ENCODE measurements at places on chromosomes 4 and X.

GRCh38 chrX:109818976-109819375 lies 85.9 kb upstream of the ACSL4 start:
- H3K4me3 ChIP-seq: no peak overlapping the region
- H3K4me1 ChIP-seq: no peaks in the 10 kb centered on the region
- no peak for DNase-seq
- H3K27ac ChIP-seq: no peak overlapping the region
- H3K36me3 ChIP-seq: no peaks in the 10 kb centered on the region
- peaks cover 9% of the 10 kb centered on the region for H3K27me3 ChIP-seq

- peaks cover 27% of the 10 kb centered on the region for H3K27me3 ChIP-seq
- no peak for DNase-seq
- no peak overlapping the region for H3K4me3 ChIP-seq
- H3K36me3 ChIP-seq: no peaks in the 10 kb centered on the region
- no peak overlapping the region for H3K27ac ChIP-seq
- H3K4me1 ChIP-seq: no peaks in the 10 kb centered on the region
These were observed 5.7 kb downstream of the IL15 start for GRCh38 chr4:141642063-141642462.

GRCh38 chr4:172892300-172892699 lies 276.3 kb upstream of the GALNT7 start:
- H3K4me3 ChIP-seq: no peak overlapping the region
- DNase-seq: no peak
- H3K27me3 ChIP-seq: no peaks in the 10 kb centered on the region
- no peak overlapping the region for H3K27ac ChIP-seq
- H3K36me3 ChIP-seq: no peaks in the 10 kb centered on the region
- H3K4me1 ChIP-seq: peaks cover under 1% of the 10 kb centered on the region

DNA sequence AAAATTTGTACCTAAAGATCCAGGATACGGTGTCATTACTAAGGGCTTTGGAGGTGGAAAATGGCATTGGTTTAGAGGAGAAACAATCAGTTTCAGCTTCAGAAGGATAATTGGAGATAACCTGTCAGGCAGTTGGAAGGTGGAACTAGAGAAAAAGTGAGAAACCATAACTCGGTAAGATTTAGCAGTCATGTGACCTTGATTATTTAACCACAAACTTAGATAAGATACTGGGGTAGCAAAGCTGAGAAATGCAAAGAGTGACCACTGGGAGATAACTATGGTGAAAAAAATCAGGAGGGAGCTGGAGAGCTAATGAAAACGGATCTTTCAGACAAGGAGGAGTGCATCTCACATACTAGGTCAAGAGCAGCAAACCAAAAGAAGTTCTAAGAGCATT lies 58.3 kb upstream of the SMARCA5 start:
- H3K27me3 ChIP-seq: no peaks in the 10 kb centered on the region
- DNase-seq: peak; percentile 43
- H3K4me3 ChIP-seq: no peak overlapping the region
- peaks cover 21% of the 10 kb centered on the region for H3K36me3 ChIP-seq

- no peaks in the 10 kb centered on the region for H3K36me3 ChIP-seq
- no peak for DNase-seq
- peaks cover 9% of the 10 kb centered on the region for H3K4me1 ChIP-seq
- H3K4me3 ChIP-seq: no peak overlapping the region
These were observed 16.4 kb upstream of the ARAP2 start for GRCh38 chr4:36260731-36261130.

DNA sequence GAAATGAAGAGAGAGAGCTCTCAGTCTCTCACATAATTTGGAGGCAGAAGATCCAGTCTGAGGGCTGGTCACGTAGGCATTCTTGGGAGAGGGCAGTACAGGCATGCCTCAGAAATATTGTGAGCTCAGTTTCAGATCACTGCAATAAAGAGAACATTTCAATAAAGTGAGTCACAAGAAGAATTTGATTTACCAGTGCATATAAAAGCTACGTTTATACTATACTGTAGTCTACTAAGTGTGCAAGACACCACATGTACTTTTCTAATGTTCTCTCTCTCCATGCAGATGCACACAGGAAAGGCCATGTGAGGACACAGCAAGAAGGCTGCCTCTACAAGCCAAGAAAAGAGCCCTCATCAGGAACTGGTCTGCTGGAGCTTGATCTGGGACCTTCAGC lies 583.5 kb upstream of the FAT1 start:
- H3K27ac ChIP-seq: no peak overlapping the region
- no peaks in the 10 kb centered on the region for H3K36me3 ChIP-seq
- no peak for DNase-seq
- no peaks in the 10 kb centered on the region for H3K27me3 ChIP-seq

DNA sequence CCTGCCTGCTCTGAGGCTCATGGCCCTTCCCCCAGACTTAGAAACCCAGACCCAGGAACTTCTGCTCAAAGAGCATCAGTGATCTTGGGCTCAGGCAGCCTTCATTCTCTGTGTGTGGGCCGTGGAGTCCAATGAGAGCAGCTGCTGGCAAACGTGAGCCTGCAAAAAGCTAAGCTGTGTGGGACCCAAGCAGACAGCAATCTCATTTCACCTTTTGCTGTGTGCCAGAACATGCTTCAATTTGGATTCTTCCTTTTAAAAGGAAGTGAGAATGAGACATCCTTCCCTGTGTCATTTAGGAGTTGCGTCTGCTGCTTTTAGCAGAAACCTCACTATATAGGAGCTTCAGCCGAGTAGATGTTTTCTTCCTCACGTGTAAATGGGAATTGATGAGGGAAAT lies 238.5 kb downstream of the EVC2 start:
- no peaks in the 10 kb centered on the region for H3K36me3 ChIP-seq
- no peak for DNase-seq
- no peaks in the 10 kb centered on the region for H3K27me3 ChIP-seq
- no peak overlapping the region for H3K4me3 ChIP-seq
- no peak overlapping the region for H3K27ac ChIP-seq
- no peaks in the 10 kb centered on the region for H3K4me1 ChIP-seq

GRCh38 chr4:151955721-151956380 lies 195.0 kb upstream of the GATB start:
- H3K4me1 ChIP-seq: peaks cover 27% of the 10 kb centered on the region
- peak overlapping the region; percentile 93 for H3K27ac ChIP-seq
- no peak for DNase-seq
- no peaks in the 10 kb centered on the region for H3K27me3 ChIP-seq
- no peak overlapping the region for H3K4me3 ChIP-seq

DNA sequence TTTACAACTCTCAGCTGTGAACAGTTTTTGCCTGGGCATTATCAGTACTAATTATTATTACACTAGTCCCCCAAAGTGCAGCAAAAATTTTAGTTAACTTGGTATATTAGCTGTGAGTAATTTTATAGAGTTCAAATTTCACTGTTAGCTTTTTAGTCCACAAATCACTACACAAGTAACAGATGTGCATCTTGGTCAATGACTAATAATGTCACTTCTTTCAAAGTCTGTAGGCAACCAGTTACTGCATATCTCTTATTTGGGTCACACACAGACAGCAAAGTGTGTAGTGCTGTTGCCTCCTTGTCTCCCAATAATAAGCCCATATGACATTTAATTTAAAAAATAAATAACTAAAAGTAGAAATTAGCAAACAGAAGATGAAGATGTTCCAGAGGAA lies 159.9 kb downstream of the SCFD2 start:
- no peaks in the 10 kb centered on the region for H3K27me3 ChIP-seq
- H3K27ac ChIP-seq: no peak overlapping the region
- no peak for DNase-seq
- H3K4me3 ChIP-seq: no peak overlapping the region
- H3K36me3 ChIP-seq: no peaks in the 10 kb centered on the region

DNA sequence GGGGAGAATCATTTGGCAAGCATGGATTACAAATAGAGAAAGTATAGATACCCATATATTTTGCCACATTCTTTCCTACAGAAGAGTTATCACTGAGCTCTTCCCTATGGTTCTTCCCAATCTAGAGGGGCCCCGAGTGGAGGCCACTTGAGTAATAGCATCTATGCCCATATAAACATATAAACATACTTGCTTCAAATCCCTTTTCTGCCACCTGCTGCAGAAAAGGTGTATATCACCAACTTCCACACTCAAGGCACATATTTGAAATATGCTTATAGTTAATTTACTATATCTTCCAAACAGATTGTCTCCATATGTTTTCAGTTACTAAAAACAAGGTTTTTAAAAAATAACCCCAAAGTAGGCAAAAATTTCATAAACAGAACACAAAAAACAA lies 642.8 kb upstream of the DIPK2B start:
- H3K4me1 ChIP-seq: no peaks in the 10 kb centered on the region
- H3K27ac ChIP-seq: no peak overlapping the region
- no peaks in the 10 kb centered on the region for H3K36me3 ChIP-seq
- H3K27me3 ChIP-seq: no peaks in the 10 kb centered on the region
- peak; percentile 1 for DNase-seq
- H3K4me3 ChIP-seq: no peak overlapping the region

DNA sequence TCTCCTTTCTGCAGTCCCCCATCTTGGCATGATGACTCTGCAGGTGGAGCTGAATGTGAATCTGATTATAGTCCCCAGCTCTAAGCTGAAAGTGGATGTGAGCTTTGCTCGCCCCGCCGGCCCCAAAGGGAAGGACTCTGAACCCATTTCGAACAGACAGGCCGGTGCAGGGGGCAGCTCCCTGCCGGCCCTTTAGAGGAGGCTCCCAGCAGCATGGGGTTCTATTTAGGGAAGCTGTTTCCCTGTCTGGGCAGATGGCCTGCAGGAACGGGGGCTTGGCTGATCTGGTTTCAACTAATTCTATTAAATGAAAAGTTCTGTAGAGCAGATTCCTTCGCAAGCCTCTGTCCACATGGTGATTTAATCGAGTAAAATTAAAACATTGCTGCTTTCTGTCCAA lies 104.8 kb upstream of the MSX1 start:
- no peak overlapping the region for H3K27ac ChIP-seq
- no peaks in the 10 kb centered on the region for H3K36me3 ChIP-seq
- H3K4me1 ChIP-seq: peaks cover 5% of the 10 kb centered on the region
- DNase-seq: no peak
- H3K4me3 ChIP-seq: no peak overlapping the region

- no peaks in the 10 kb centered on the region for H3K36me3 ChIP-seq
- no peak overlapping the region for H3K27ac ChIP-seq
- H3K27me3 ChIP-seq: no peaks in the 10 kb centered on the region
- H3K4me1 ChIP-seq: no peaks in the 10 kb centered on the region
- no peak overlapping the region for H3K4me3 ChIP-seq
- DNase-seq: no peak
These were observed 74.7 kb upstream of the TBL1X start for GRCh38 chrX:9390121-9390520.

- H3K36me3 ChIP-seq: peaks cover 17% of the 10 kb centered on the region
- no peak overlapping the region for H3K4me3 ChIP-seq
- H3K4me1 ChIP-seq: no peaks in the 10 kb centered on the region
- no peak for DNase-seq
- no peaks in the 10 kb centered on the region for H3K27me3 ChIP-seq
- no peak overlapping the region for H3K27ac ChIP-seq
These were observed 22.7 kb downstream of the PNPLA4 start for GRCh38 chrX:7904562-7904961.

- H3K36me3 ChIP-seq: no peaks in the 10 kb centered on the region
- no peaks in the 10 kb centered on the region for H3K4me1 ChIP-seq
- no peak for DNase-seq
- H3K27ac ChIP-seq: no peak overlapping the region
- no peak overlapping the region for H3K4me3 ChIP-seq
These were observed 4.5 kb upstream of the LNX1 start for GRCh38 chr4:53595834-53596233.

- no peak for DNase-seq
- H3K4me1 ChIP-seq: no peaks in the 10 kb centered on the region
- H3K27me3 ChIP-seq: no peaks in the 10 kb centered on the region
- no peak overlapping the region for H3K4me3 ChIP-seq
- H3K36me3 ChIP-seq: no peaks in the 10 kb centered on the region
These were observed 12.4 kb downstream of the PPEF1 start for GRCh38 chrX:18719852-18720251.

Measured in cardiac muscle cell (in vitro differentiated cells and primary cell).